NCI-H1105 treated with DMSO at 0.1 percent for 48 hours (cell line): ENCODE measurements at places on chromosomes 4 and X.
A peak's percentile ranks its signal among the peaks of the same experiment; 100 is the strongest.

GRCh38 chrX:7233580-7234406, 85.8 kb upstream of the PUDP start:
- DNase-seq, result no peak

DNA sequence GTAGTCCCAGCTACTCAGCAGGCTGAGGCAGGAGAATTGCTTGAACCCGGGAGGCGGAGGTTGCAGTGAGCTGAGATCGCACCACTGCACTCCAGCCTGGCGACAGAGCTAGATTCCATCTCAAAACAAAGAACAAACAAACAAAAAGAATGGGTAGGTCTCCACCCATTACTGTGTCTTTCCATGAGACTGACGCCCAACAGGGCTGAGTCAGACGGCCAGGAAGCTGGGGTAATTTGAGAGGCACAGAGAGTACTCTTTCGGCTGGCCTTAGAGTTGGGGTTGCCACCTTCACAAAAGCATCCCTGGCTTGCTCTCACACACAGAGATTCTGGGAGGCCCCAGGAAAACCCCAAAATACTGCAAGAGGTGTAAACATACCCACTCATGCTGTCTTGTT, 72.0 kb upstream of the DHRSX start:
- no peak for DNase-seq

DNA sequence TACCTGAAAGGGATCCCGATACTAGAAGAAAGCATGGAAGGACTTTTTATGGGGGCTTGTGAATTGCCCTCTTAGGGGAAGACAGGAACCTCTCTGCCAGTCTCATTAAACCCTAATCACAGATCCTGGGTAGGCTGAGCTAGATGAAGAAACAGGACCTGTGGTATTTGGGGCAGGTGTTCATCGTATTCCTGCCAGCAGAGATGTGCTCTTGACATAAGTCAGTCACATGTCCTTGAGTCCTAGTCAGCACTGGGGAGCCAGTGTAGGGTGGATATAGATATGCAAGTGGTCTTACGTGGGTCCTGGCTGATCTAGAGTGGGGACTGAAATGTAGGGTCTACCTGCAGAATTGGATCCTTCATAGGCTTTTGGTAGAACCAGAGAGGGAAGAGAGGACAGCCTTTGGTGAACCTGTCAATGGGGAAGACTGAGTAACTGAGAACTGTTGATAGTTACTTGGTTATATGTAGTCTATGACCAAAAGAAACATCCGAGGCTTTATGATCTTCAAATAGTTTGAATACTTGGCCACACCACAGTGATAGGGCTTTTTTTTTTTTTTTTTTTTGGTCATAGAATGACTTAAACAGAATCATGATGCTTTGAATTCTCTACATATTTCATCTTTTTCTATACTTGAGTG, 63.5 kb upstream of the WDR1 start:
- no peak for DNase-seq

DNA sequence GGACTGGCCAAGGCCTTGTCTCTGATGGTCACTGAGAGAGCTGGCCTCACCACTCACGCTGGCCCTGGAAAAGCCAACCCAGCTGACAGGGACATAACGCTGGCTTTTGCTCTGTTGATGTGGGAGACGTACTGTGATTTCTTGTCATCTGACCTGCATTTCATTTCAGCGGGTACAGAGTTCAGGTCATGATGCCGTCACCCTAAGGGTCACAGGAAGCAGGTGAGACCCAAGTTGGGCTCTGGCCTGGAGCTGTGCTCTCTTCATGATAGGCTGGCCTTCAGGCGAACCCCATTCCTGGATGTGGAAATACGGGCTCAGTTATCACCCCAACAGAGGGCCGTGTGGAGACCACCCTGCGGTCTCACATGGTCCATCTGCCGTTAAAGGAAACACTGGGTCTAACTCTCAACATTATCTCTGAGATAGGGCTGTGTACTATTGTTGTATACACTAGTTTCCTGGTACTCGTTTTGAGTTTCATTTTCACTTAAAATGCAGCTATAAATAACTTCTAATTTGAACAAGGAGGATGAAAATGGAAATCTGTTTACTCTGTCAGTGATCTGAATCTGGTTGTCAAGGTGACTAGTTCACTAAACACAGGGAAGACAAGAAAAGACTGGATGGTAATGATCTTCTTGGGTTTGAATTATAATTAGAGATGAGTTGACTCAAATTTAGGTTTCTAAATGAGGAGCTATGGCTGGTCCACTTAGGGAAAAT, 89.1 kb downstream of the TBC1D9 start:
- peak; percentile 1 for DNase-seq

DNA sequence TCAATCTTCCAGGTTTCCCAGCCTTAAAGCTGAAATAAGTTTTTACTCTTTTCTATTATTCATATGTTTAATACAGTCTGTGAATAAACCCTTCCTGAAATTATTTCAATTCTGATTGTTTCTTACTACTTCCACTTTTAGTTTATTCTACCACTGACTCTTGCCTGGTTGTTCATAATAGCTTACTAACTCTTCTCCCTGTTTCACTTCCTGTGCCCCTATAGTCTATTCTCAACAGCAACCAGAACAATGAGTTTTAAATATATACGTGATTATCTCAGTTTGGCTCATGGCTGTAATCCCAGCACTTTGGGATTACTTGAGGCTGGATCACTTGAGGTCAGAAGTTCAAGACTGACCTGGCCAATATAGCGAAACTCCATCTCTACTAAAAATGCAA, 408.0 kb upstream of the SPOCK3 start:
- no peak for DNase-seq

DNA sequence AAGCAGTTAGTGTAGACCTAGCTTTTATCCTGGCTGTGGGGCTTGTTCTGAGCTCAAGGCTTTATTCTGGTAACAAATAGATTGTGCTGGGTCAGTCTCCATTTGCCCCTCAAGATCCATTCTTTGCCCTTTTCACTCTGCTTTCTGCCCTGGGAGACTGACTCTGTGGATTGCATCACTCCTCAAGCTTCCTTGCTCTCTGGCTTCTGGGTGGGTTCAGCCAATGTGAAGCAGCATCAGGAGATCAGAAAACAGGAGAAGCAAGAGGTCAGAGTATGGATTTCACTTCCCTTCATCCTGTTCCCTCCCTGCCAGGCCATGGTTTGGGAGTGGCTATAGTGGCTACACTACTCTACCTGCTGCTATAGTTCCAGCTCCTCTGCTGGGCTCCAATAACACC, 184.1 kb upstream of the NDP start:
- no peak for DNase-seq

- DNase-seq, result no peak
Measured at GRCh38 chrX:115693476-115693875, 132.5 kb downstream of the PLS3 start.

DNA sequence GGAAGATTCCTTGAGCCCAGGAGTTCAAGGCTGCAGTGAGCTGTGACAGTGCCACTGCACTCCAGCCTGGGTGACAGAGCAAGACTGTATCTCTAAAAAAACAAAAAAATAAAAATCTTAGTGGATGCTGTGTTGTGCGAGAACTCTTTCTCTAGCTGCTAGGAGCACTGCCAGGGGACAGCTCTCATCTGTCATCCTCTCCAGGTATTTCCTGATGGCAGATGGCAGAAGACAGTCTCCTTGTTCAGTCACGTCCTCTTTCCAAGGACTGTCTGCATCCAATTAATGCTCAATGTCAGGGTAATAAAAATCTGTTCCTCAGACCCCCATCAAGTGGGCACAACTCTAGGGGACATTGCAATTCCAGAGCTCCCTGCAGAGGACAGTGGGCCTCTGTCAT, 29.2 kb downstream of the PPM1K start:
- DNase-seq, result no peak

DNA sequence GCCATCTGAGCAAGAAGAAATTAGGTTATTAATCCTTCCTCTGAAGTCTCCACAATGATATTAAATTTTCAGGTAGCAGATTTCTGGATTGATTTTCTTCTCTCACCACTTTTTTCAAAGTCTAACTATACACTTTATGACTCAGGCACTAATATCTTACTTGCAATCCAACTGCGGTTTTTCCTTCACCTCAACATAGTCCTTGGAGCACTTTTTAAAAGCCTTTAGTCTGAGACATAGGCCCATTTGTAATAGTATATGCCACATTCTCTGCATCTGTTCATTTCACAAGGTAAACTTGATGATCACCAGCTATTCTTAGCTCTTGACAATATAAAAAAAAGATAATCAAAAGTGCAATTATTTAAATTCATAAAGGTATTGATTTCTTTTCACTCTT, 55.9 kb upstream of the EDNRA start:
- no peak for DNase-seq

DNA sequence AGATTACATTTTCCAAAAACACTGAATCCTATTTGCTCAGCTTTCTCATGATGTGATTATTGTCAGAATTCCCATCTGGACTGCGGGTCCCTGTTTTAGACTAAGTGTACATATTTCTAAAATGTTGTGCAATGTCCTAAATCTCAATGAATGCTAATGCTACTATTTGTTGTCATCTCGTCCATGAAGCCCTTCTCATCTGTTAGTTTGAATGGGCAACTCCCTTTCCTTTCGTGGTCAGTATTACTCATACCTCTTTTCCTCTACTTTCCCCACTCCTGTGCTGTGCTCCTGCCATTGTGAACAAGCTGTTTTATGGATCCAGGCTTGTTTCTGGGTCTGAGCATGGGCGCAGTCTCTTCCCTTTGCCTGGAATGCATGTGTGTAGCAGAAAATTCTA, 91.0 kb downstream of the MID1 start:
- no peak for DNase-seq

DNA sequence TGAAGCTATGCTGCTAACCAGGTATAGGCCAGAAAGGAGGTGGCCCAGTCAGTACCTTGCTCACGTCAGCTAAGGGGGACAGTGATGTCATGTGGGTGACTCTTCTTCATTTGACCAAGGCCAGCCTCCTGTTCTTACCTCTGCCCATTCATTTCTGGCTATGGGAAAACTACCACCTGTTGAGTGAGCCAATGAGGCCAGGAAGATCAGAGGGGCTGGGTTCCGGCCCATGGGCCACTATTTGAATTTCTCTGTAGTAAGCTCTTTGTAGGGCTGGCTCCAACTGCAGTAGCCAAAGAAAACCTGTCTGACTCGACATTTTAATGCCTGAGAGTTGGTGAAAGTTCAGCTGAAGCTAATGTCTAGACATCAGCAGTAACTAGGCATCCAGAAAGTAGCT, 102.6 kb downstream of the AKAP4 start:
- no peak for DNase-seq

- DNase-seq, result no peak
Measured at GRCh38 chrX:28124416-28124815, 143.2 kb upstream of the DCAF8L1 start.

DNA sequence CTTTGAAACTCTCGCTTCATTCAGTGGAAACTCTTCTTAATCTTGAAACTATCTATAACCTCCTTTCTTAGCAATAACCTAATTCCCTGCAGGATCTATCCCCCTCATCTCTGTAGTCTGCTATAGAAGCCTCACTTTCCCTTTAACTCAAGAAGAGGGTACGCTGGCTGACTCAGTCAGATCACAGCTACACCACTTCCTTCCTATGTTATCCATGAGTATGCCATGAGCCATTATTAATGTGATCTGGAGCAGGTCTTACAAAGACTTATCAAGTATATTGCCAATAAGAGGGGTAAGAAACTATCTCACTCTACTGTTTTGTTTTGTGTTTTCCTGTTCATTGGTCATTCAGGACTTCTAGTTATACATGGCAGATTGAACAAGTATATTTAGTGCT, 165.3 kb downstream of the PJA1 start:
- DNase-seq, result no peak

- DNase-seq, result no peak
Measured at GRCh38 chr4:73815145-73815544, 21.3 kb upstream of the CXCL6 start.

GRCh38 chrX:31820430-31821210, 748.8 kb upstream of the FTHL17 start:
- no peak for DNase-seq

DNA sequence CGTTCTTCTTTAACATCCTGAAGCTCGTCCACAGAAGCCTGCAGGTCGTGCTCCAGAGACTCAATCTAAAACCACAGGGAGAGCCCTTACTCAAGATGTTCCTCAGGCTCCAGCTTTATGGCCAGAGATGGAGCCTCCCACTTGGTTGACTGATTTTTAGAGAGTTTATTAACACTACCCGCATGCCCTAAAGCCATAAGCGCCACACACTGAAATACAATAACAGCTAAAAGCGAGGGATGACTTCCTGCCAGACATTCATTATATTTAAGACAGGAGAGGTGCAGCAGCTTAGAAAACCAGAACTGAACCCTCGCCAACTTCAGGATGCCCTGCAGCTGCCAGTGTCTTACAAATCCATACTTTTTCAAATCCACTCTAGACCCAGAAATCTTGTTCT, 42.0 kb downstream of the SOD3 start:
- no peak for DNase-seq

- no peak for DNase-seq
Measured at GRCh38 chr4:137226221-137226620, 306.1 kb downstream of the PCDH18 start.

GRCh38 chr4:87120411-87121162, 99.8 kb downstream of the KLHL8 start:
- no peak for DNase-seq
